ENCODE measurements at places on chromosomes 5 and 9.

GRCh38 chr5:34598177-34598794 lies 57.8 kb upstream of the RAI14 start:
- DNase-seq = no peak

- DNase-seq = no peak
These were observed 342.6 kb downstream of the DMAC1 start for GRCh38 chr9:7456793-7457530.

- DNase-seq = no peak
These were observed 313.5 kb upstream of the PANK3 start for GRCh38 chr5:168892618-168893186.

DNA sequence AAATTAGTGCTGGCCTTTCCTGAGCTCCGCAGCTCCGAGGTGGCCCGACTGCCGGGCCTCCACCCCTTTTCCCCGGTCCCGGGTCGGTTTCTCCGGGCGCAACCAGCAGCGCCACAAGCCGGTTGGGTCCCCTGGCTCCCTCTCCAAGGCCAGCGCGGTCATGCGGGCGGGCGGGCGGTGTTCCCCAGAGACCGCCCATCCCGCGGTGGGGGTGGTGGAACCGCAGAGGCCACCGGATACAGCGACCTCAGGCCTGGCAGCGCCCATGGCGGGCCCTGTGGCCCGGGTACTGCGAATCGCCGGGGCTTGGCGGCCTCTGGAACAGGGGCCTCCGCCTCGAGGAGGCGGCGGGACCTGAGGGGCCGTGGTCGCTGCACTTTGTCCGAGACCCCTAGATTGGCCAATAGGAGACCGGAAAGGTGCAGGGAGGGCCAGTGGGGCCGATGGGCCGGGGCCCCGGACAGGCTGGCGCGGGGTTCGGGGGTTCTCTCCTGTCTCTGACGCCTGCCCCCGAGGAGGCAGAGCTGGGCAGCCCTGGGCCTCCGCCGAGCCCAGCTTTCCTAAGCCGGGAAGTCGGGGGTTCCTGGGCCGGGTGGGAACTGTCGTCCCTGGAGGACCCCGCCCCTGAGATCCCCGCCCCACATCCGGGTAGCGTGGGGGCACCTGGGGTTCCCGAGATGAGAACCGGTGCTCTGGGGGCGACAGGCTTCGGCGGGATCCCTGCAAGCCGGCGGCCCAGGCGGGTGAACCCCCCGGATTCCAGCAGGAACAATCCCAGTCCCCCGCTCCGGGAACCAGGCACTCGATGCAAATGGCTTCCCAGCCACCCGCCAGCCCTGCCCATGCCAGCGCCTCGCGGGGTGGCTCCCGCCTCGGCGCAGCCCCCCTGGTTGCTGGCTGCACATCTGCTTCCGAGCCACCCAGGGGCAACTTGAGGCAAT lies 293.9 kb downstream of the ZSWIM6 start:
- DNase-seq = peak; percentile 26

- no peak for DNase-seq
These were observed 157.4 kb upstream of the OTULINL start for GRCh38 chr5:14424011-14424685.

DNA sequence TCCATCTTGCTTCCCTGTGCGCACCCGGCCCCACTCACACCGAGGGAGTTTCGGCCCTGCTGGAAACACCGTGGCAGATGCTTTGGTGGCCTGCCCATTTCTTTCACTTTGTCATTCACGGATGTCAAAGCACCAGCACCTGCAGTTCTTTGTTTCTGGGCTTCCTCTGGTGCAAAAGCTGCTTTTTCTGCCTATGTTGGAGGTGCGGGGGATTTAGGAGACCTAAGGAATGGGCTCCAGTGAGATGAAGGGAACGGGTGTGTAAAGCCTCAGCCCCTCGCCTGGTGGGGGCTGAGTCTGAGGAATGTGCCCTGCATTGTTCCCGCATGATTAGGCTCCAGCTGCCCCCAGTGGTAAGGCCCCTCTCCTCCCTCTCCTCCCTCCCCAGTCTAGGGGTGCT lies 62.3 kb downstream of the THBS4 start:
- no peak for DNase-seq

DNA sequence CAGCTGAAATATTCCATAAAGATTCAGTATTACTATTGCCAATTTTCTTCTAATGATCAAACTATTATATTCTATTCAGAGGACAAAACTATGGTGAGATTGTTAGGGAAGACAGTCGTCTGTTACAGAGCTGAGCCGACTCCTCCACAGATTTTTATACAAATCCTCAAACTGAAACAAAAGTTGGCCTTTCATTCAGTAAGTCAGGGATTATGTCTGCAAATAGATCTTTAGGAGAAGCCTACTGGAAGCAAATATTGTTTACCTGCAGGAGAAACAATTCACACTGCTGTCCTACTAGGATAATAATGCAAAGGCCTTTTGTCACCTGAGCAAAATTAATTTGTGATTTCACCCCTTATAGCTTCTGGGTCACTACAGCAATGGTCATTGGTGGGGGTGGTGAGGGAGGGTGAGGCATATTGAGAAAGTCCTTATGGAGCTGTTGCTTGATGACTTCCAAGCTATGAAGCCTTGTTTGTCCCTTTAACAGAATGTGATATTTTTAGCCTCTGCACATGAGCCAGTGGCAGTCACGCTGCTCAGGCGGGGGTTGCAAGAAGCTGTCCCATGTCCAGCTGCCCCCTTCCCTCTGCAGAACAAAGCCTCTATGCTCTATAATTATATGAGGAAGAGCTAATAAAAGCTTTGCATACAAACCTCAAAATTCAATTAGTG lies 200.5 kb upstream of the KLF9 start:
- DNase-seq = no peak

Data from NCI-H460 (cell line).